ENCODE measurements at places on chromosomes 2 and 18.

DNA sequence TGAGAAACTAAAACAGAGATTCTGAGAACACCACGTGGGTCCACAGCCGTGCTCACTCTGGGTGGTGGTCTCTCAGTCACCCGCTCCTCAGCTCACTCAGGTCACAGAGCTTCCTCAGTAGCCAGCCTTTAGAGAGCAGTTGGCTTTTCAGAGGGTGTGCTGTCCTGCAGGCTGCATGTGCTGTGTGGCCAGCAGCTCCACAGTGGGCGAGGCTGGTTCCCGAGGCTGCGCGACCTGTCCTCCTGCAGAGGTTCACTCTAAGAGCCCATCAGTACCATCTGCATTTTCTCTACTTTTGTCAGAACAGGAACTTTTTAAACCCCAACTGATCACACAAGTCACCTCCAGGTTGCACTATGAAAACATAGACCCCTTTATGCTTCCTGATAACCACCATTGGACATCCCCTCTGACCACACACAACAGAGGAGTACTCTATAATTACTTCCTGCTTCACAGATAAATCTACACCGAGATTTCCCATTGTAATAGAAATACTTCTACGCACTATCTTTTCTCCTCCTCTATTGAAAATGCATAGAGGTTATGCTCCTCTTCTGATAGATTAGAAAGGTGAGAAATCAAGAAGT is 93.1 kb downstream of the GYPC start:
- no peak for DNase-seq

GRCh38 chr18:43148231-43148630 is 32.7 kb upstream of the RIT2 start:
- DNase-seq, result no peak

DNA sequence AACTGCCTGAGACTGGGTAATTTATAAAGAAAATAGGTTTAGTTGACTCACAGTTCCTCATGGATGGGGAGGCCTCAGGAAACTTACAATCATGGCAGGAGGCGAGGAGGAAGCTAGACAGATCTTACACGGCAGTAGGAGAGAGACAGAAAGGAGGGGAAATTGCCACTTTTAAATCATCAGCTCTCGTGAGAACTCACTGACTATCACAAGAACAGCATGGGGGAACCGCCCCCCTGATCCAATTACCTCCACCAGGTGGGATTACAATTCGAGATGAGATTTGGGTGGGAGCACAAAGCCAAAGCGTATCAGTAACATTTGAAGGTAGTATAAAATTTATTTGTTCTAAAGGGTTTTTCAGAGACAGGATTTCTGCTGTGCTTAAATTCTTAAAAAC is 5.4 kb downstream of the GALM start:
- DNase-seq, result no peak

GRCh38 chr18:23703057-23703986 is 14.1 kb downstream of the LAMA3 start:
- DNase-seq, result no peak
